ENCODE measurements at places on chromosomes 7 and 10. TPM values are rescaled to one million over a fixed set of nuclear protein-coding genes. Genes with fewer than 3 reads are reported as not detected.

DNA sequence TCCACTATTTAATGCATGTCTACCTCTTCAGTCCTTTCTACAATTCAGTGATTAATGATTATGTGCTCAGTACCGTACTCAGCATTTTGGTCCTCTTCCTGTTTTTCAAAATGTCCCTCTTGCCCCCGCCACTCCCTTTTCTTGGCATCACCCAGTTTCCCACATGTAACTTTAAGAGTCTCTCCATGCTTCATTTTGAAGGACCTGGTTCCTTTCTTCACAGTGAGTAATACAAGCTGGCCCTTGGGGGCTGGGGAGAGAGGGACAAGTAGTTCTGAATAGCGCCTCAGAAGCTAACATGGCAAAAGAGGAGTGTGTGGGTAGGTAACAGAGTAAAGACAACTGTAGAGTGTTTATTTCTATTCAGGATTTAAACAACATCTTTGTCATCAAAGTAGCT lies 34.6 kb upstream of the SLIT1 start:
- DNase-seq: no peak

DNA sequence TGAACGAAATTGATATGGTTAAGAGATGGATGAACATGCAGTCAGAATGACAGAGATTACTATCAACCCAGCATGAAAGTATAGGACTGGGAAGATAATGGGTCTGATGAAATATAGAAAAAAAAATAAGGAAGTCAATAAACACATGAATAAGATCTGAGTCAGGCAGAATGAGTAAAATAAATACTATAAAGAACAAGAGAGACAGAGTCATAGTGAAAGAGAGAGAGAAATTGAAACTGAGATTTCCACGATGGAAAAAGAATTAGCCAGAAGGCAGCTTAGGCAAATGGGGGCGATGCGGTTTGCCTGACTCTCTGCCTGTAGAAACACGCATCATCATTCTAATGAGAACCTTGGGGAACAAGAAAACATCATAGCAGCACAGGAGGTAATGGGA lies 26.6 kb downstream of the SEMA3D start:
- no peak for DNase-seq

DNA sequence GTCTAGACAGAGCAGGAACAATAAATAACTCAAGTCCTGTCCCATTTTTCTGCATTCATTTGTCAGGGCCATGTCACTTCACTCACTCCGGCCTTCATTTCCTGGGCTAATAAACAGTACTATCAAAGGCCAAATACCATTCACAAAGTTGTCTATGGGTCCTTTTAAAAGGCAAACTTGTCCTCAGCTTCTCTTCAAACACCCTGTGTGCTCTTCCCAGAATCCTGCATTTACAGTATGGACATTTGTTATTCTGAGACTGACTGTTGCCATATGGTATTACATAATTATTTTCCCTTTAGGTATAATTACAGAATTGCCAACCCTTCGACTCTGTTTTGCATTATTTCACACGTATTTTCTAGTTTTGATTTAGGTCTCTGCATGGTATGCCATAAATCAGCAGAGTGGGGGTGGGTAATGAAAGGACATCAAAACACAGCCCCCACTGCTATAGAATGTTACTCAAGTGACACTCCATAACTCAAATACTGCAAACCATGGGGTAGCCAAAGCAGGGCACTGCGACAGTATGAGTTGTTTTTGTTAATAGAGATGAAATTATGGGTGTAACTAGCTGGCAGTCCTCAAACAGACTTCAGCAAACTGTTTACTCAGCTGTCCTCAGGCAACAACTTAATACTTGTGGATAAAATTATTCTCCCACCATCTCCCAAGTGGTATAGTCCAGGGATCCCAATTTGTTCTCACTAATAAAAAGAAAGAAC lies 183.7 kb downstream of the TRIL start:
- DNase-seq: no peak

DNA sequence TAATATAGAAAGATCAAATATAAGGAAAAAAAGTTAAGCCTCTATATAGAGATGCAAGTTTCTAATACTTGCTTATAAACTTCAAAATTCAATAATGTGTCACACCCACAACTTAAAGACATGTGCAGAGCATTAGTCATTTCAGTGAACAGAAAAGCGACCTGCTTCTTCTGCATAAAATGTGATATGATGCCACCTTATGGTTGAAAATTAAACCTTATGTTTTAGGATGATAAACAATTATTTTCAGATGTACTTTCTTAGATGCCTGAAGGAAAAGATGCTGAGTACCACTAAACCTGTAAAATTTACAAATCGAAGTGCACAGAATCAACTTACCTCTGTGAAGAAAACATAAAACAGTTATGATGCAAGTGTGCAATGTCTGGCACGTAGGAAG lies 96.0 kb downstream of the MTERF1 start:
- DNase-seq: no peak

- DNase-seq: no peak
These were observed 15.4 kb upstream of the MEST start for GRCh38 chr7:130476297-130477150.

- DNase-seq: no peak
These were observed 14.9 kb upstream of the CCDC3 start for GRCh38 chr10:13016426-13016825.

GRCh38 chr10:11407939-11408338 lies 203.5 kb downstream of the USP6NL start:
- DNase-seq: no peak

DNA sequence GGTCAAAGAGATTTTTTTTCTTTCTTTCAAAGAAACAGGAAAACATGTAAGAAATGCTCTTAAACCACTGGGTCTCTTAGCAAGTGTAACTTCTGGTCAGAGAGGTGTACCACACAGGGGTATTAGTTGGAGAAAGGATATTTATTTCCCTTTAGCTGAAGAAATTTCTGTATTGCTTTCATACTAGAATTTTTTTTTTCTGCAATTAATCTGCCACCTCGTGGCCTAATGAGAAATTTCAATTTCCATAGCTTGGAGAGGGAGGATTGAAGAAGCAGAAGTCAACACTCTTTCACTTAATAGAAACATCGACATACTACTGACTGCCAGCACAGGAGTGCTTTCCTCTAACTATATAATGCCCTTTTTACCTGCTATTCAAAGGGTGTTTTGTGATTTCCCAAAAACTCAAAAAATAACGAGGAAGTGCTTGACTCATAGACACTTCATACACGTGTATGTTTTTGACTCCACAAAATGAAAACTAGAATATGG lies 177.6 kb upstream of the NAMPT start:
- peak; percentile 14 for DNase-seq

DNA sequence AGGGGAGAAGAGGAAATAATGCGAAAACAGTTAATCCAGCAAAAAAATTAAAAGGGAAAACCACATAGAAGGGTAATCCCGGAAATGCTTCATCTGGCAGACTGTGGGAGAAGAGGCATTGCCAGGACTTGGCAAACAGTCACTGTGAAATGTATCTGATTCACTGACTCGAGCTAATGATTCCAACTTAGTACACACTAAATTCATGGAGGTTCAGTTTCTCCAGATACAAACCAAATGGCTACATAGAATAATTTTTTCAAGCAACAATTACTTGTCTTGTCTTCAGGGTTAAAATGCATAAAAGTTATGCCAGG lies 36.4 kb downstream of the GDI2 start:
- DNase-seq: no peak

- DNase-seq: no peak
These were observed 35.3 kb upstream of the ZNF92 start for GRCh38 chr7:65338346-65338745.

DNA sequence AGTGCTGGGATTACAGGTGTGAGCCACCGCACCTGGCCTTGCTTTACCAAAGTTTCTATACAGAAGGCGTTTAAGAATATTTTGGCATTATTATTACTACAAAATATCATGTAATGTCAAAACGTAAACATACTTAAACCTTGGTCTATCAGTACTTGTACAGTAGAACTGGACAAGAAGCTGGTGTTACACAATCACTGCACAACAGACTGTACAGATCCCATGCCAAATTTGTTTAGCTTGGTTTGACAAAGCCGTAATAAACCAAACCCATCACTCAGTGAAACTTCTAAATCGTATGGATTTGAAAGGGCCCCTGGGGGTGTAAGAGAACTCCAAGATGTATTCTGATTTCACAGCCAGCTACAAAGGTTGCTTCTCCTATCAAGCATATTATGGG lies 51.8 kb upstream of the RHEB start:
- DNase-seq: no peak

- DNase-seq: no peak
These were observed 193.1 kb downstream of the COBL start for GRCh38 chr7:51123322-51124019.

DNA sequence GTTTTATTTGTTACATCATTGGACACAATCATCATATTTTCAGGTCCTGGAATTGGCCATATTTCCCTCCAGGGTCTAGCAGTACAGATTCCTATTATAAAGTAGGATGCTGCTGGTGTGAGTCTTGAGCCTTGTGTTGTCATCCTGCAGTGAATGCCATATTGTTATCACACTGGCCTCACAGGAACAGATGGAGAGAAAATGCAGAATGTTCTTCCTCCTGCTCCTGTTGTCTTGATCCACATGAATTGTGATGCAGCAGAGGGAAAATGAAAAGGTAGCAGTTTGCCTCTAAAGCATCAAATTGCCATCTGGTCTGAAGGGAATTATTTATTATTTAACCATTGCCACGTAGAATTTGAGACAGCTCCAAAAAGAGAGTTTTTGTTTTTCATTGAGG lies 248.6 kb downstream of the GPAM start:
- DNase-seq: no peak

DNA sequence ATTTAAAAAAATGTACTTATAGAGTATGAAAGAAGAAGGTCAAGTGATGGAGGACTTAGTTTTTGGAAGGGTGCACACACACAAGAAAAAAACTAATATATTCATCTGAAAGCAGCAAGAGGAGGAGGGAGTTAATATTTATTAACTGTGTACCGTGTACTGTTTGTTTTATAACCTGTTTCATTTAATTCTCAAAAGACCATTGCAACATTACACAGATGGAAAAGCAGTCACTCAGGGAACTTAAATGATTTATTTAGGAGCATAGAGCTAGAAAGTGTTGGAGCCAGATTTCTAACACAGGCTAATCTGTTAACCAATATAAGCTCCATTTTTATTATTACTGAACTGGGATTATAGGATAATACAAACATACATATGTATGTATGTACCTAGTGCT lies 36.7 kb downstream of the GLCCI1 start:
- no peak for DNase-seq

- peak; percentile 86 for DNase-seq
These were observed 9.0 kb downstream of the MRPL32 start for GRCh38 chr7:42940985-42941847.

DNA sequence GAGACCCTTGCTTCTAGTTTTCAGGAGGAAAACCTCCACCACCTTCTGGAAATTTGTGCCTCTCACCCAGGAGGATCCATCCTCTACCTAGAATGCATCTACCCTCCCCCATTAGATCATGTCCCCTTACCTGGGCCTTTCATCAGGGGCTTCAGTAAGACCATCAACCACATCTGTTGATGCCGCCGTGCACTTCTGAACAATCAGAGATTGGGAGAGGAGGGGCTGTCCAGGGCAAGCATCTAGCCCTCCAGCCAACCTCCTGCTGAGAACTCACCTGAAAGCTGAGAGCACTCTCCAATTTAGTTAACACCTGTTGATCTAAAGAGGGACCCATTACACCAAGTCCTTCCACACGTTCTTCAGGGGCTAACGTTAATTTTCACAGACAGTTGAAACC lies 57.6 kb upstream of the PIK3CG start:
- DNase-seq: no peak

DNA sequence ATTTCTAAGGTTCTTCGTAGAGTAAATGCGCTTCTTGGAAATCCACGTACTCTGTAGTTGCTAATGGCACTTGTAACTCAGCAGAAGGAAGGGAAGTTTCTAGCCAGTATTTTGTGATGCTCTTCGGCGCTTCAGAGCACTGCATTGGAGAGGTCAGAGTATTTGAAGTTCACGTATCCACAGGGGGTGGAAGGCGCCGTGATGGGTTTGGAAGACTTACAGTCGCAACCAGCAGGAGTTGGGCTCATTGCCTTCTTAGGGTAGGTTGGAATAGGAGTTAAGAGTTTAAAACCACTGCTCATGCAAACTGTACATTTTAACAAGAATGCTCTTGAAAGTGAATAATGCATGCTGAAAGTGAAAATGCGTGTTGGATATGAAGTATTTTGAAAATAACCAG lies 49.1 kb downstream of the SHH start:
- no peak for DNase-seq

- DNase-seq: no peak
These were observed 36.6 kb downstream of the SRPK2 start for GRCh38 chr7:105352018-105352612.

DNA sequence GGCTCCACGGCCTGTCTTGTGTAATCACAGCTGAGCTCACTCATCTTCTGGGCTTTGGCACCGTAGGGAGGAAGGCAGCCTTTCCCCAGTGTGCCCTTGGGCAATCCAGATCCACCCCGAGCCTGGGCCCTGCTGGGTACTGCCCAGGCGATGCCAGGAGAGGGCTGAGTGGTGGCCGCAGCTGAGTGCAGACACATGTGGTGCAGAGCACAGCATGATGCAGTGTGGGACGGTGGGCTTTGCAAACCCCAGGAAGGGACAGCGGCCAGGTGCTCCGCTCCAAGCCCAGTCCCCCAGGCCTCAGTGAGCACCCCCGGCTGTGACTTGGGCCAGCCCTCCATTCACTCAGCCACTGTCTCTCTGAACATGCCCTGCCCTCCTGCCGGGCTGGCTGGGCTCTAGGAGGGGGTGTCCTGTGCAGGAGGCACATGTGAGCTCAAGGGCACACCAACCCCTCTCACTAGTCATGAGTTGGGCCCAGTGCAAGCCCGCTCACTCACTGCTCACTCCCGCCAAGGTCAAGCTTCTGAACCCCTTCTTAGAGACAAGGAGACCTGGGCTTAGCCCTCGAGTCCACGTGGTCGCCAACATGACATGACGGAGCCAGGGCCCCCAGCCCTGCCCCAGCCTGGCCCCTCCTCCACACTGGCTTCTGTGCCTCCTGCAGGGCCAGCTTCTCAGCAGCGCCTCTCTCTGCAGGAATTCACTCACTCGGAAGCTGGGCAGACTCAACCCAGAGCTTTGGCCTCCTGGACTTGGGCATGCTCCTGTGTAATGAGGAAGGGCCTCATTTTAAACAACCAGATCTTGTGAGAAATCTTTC lies 77.5 kb upstream of the INSIG1 start:
- no peak for DNase-seq

- DNase-seq: no peak
These were observed 110.0 kb upstream of the TRIM24 start for GRCh38 chr7:138349841-138350700.

DNA sequence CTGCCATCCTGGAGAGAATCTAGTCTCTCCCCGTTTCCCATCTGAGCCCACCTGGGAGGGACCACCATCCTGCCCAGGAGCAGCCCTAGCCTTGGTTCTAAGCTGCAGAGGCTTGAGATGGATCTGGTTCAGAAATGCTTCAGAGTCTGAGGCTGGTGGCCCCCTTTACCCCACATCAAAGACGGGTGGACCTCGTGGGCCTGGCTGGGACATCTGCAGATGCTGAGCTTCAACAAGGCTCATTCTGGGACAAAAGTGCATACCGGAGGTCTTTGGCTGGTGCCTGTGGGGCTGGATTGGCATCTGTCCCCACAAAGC lies 4.9 kb upstream of the IRF5 start:
- DNase-seq: no peak

PRSS1 gene
- total RNA-seq: not detected

EVX1 gene
- total RNA-seq: 0.80 TPM

SORBS1 gene
- 15.3 TPM for total RNA-seq

NRCAM gene
- total RNA-seq: 35.0 TPM

PNLIPRP2 gene
- not detected for total RNA-seq

WIPF3 gene
- 4.0 TPM for total RNA-seq

C10orf90 gene
- 0.25 TPM for total RNA-seq

IKZF1 gene
- 8.5 TPM for total RNA-seq
